ENCODE measurements at places on chromosomes 1 and 21.

DNA sequence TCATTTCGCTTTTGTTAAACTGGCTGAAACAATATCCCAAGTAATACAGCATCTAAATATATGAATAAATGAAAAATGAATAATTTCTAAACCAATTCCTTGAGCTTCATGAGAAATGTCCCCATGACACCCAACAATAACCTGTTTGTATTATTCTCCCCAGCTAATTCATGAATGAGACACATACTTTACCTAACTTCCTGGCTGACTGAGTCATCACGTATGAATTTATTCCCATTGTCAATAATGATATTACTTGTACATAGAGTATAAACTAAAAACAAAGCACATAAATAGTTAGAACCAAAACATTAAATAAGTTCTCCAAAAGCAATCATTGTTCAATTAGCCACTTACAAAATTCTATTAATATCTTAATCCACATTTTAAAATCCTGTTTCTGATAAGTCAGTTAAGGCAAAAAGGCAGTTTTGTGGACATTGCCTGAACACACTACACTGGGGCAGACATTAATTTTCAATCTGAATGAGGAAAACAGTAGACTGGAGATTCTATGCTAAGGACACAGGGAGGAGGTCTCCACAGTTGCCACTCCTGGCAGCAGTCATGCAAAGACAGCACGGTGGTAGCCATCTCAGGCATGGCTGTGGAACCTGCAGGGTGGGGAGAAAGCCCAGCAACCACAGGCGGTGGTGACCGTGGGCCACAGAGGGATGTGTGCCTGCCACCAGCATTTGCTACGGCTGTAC lies 48.2 kb downstream of the SLC9C2 start:
- no peak for DNase-seq

GRCh38 chr21:44443891-44444285 lies 11.4 kb upstream of the LRRC3 start:
- peak; percentile 11 for DNase-seq

GRCh38 chr1:219090607-219091006 lies 83.1 kb upstream of the LYPLAL1 start:
- DNase-seq, result no peak

- peak; percentile 55 for DNase-seq
Measured at GRCh38 chr1:160078512-160079195, 2.7 kb upstream of the KCNJ9 start.

- no peak for DNase-seq
Measured at GRCh38 chr1:10078494-10078893, 45.7 kb downstream of the UBE4B start.

DNA sequence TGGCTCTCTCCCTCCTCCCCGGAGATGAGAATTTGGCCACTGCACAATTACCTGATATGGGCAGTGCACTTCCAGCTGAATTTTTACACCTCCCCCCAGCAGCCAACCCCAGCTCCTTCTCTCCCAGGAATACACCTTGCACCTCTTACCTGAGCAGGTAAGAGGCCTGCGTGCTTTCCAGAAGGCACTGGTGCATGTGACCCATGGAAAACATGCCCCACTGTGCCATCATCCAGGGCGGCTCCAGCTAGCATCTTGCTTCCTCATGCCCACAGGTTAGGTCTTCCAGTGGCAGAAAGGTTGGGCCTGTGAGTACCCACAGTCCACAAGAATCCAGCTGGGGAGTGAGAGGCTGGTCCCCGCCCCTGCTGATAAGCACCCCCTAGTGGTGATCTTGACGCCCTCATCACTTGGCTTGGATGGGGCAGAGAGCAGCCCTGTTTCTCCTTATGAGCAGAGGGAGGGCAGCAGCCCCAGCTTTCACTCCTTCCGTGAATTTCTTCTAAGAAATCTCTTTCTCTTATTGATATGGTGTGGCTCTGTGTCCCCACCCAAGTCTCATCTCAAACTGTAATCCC lies 57.8 kb downstream of the EDARADD start:
- peak; percentile 21 for DNase-seq

DNA sequence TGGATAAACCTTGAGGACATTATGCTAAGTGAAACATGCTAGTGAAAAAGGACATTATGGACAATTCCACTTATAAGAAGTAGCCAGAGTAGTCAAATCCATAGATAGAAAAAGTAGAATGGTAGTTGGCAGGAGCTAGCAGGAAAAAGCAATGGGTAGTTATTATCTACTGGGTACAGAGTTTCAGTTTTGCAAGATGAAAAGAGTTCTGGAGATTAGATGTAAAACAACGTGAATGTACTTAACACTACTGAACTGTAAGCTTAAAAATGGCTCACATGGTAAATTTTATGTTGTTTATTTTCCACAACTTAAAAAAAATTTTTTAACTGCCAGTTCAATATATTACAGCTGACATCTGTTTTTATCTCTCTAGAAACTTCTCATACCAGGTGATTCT lies 19.4 kb downstream of the JAK1 start:
- no peak for DNase-seq

GRCh38 chr1:171254859-171255258 lies 6.6 kb downstream of the FMO1 start:
- DNase-seq, result no peak

DNA sequence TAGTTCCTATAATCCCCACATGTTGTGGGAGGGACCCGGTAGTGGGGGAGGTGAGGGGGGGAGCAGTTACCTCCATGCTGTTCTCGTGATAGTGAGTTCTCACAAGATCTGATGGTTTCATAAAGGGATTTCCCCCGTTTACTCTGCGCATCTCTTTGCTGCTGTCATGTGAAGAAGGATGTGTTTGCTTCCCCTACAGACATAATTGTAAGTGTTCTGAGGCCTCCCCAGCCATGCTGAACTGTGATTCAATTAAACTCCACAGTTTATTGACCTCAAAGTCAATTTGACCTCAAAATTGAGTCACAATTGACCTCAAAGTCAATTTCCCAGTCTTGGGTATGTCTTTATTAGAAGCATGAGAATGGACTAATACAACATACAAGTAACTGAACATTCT lies 19.7 kb downstream of the DPH5 start:
- DNase-seq, result no peak

DNA sequence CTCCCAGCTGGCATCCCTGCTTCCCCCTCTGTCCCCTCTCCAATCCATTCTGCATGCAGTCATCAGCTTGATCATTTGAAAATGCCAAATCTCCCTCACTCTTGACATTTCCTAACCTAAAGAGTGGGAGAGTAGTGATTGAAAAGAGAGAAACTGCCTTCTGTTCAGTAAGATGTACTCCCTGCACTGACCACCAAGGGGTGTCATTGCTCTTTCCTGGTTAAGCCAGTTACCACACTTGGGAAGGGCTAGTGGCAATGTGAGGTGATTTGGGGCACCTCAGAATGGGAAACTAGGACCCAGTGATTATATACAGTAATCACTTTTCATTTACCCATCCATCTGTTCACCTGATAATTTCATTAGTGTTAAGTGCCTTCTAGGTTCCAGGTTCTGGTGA lies 6.9 kb upstream of the TMEM269 start:
- DNase-seq, result no peak

GRCh38 chr1:101264697-101265096 lies 27.9 kb downstream of the S1PR1 start:
- no peak for DNase-seq

GRCh38 chr1:84298328-84298683 lies 3.2 kb upstream of the SAMD13 start:
- peak; percentile 60 for DNase-seq

DNA sequence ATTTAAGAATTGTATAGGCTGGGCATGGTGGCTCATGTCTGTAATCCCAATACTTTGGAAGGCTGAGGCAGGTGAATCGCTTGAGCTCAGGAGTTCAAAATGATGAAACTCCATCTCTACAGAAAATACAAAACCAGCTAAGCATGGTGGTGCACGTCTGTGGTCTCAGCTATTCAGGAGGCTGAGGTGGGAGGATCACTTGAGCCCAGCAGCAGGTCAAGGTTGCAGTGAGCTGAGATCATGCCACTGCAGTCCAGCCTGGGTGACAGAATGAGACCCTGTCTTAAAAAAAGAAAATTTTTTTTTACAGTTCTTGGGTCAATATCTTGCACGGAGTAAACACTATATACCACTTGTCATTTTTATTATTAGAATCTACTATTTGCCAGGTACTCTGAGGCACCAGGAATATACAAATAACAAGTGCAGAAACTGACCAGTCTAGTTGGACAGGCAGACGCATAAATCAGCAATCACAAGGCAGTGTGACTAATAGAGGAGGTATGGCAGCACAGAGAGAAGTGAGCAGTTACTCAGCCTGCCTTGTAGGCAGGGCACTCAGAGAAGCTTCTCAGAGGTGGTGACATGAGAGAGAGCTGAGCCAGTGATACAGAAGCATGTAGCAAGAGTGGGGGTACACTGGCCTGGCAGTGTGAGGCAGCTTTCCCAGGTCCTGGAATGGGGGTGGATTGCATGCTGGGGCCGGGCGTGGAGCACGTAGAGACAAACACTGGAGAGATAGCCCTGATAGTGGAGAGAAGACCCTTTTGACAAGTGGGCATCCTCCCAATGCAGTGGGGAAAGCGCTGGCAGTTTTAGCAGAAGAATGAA lies 8.0 kb downstream of the PHLDA3 start:
- no peak for DNase-seq

GRCh38 chr1:156081180-156081916 lies 917 bp downstream of the MEX3A start:
- DNase-seq, result peak; percentile 38

DNA sequence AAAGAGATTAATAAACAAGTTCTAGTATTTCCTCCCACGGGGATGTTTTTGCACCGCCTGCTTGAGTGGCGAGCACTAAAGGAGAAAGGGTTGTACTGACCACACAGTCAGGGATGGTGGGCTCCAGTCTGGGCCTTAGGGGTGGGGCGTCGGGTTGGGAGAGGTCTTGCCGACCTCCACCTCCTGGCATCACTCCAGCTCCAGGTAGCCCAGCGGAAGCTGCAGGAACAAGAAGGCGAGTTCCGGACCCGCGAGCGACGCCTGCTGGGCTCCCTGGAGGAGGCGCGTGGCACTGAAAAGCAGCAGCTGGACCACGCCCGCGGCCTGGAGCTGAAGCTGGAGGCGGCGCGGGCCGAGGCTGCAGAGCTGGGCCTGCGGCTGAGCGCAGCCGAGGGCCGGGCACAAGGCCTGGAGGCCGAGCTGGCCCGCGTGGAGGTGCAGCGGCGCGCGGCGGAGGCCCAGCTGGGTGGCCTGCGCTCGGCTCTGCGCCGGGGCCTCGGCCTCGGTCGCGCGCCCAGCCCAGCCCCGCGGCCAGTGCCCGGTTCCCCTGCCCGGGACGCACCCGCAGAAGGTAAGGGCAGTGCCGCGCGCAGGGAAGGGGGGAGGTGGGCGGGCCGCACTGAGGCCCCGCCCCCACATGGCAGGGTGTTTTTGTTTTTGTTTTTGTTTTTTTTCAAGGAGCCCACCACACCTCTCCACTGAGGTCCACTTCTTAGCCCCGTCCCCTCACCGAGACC lies 19.7 kb downstream of the MFAP2 start:
- DNase-seq, result peak; percentile 73

DNA sequence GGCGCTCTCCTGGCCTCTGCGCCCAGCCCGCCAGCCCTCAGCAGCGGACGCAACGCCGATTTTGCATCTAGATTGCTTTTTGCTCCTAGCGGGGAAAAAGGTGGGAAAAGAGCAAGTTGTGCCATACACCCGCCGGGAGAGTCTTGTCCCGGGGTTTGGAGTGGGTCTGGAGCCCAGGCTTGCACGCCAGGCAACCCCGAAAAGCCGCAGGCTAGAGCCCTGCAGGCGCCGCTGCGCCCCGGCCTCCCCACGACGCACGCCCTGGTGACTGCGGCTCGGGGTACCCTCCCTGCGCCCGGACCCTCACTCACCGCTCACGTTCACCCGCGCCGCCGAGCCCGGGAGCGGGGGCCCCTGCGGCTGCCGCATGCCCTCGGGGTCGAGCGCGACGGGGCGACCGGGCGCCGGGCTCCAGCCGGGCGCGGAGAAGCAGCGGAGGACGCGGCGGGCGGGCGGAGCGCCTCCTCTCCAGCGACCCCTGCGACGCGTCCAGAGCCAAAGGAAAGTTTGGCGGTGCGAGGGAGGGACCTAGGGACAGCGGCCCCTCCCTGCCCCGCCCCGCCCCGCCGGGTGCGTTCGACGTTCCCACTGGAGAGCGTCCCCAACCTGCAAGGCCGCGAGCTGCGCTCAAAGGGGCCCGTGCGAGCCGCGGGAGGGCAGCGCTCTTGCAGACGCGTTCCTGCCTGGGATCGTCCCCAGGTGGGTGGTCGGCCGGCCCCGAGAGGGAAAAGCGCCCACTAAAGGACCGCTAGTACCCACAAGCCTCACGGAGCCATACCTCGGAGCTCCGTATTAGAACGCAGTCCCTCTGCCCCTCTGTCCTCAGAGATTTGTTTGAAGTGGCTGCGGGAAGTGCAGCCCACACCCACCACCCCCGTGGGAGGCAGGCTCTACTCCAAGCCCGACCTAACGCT lies at the start of gene LPAR3:
Gene LPAR3 (minus strand): TSS at position 502 of the 914 bp plus-strand sequence. CDS start 27,086 bp downstream, outside the sequence.
- peak; percentile 40 for DNase-seq

- DNase-seq, result no peak
Measured at GRCh38 chr1:235779770-235780169, 86.9 kb downstream of the LYST start.

DNA sequence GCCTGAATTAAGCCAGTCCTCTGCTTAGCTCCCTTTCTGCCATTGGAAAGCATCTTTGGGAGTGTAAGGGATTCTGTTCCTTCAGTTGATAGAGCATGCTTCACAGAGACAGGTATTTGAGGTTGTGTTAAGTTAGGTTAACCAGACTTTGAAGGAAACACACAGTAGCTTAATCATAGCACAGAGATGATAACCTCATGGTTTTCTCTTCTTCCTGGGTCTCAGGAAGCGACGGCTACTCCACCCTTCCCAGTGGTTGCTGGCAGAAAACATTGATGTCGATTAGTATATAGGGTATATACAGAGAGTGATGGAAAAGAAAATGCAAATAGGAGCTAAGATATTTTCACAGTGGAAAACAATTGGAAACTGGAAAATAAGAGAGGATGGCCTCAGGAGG lies 42.0 kb downstream of the S1PR1 start:
- no peak for DNase-seq

GRCh38 chr1:226608699-226609505 lies 60.3 kb downstream of the STUM start:
- DNase-seq, result peak; percentile 72

- DNase-seq, result no peak
Measured at GRCh38 chr1:109152196-109152595, 38.3 kb downstream of the ELAPOR1 start.

GRCh38 chr1:161678500-161678899 lies 15.6 kb downstream of the FCGR2B start:
- DNase-seq, result no peak

GRCh38 chr1:208117409-208117808 lies 126.8 kb downstream of the PLXNA2 start:
- DNase-seq, result no peak

GRCh38 chr1:198151688-198152087 lies 5.1 kb upstream of the NEK7 start:
- DNase-seq, result no peak

- no peak for DNase-seq
Measured at GRCh38 chr1:6581561-6582305, 1.9 kb downstream of the ZBTB48 start.

- DNase-seq, result no peak
Measured at GRCh38 chr1:75273110-75273509, 138.9 kb downstream of the LHX8 start.
